ENCODE measurements at places on chromosomes 6 and 20.

DNA sequence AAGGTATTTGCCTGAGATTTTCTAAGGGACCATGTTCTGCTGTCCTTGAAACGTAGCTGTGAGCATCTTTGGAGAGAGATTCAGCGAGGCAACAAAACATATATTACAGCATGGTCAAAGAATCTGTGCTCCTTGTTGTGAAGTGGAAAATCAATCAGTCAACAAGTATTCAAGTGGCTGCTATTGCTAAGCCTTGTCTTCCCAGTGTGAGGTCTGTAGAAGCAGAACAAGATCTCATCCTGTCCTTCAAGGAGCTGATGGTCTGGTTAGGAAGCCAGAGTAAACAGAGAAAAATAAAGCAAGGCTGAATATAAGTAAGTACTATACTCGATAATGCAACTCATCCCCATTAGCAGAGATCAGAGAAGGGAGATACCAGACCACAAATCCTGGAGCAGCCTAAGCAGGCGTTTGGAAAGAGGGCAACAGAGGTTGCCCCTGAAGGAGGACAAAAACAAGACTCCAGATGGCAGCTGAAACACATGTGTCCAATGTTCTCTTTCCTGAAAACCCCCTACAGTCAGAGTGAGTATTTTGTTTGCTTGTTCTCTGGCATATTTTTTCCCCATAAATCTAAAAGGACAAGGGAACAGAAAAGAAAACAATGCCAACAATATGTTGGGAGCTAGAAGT lies 392.0 kb downstream of the SYNE1 start:
- DNase-seq, result no peak

DNA sequence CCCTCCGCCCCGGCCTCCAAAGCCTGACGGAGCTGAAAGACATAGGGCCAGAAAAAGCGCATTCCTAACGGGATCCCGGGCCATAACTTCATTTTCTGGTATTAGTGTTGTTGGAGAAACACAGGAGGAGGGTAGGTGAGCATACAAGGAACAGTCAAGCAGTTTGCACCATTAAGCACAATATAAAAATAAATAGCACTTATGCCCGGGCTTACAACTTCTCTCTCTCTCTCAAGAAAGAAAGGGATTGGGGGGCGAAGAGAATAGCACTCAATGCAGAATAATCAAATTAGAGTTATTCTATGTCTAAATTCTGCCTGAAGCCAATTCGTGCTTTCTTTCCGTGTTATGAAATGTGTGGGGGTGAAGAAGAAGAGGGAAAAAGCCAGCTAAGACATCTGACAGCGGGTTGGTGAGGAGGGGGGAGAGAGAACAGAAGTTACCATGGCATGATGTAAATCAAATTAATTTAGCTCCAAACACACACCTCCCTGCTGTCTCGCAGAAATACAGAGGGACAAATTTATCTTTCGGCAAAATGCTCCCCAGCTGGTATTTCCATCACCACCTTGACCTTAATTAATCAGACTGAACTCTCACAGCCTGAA lies 508 bp upstream of the METTL24 start:
- DNase-seq, result no peak

DNA sequence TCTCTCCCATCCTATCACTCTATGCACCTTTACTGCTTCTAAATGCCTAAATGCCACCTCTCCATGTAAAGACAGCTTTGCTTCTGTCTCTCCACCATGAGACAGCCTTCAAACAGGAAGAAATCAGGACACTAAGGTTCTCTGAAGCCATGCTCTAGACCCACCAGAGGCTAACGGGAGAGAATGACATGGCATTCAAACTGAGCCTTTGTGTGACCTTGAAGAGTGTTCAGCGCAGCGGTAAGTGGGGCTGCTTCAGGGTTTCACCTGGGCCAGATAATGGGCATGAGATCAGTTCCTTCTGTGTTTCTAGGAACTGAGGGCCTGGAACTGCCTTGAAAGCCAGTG lies 20.1 kb downstream of the FAM50B start:
- no peak for DNase-seq

GRCh38 chr6:112221981-112222852 lies 32.1 kb downstream of the LAMA4 start:
- DNase-seq, result no peak

- DNase-seq, result no peak
These were observed 118.3 kb downstream of the SLX4IP start for GRCh38 chr20:10553326-10553984.

GRCh38 chr20:53126185-53126584 lies 154.0 kb downstream of the TSHZ2 start:
- no peak for DNase-seq

DNA sequence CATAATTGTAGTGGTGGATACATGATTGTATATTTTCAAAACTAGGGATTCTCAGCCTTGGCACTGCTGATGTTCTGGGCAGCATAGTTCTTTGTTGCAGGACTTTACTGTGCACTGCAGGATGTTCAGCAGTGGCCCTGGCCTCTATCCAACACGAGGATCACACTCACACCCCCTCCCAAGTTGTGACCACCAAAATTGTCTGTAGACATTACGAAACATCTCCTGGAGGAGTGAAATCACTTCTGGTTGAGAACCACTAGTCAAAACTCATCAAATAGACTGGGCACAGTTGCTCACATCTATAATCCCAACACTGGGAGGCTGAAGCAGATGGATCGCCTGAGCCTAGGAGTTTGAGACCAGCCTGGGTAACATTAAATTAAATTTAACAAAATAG lies 123.1 kb upstream of the CDYL start:
- no peak for DNase-seq

GRCh38 chr6:13012977-13013680 lies 296.6 kb downstream of the PHACTR1 start:
- DNase-seq, result no peak
